Activated CD4-positive, CD25-positive, alpha-beta regulatory T cell treated with anti-CD3 and anti-CD28 coated beads, Interleukin-2, amount 50 U/mL, for 16 hours (primary cell): ENCODE measurements at places on chromosomes 6 and 20.
A peak's percentile ranks its signal among the peaks of the same experiment; 100 is the strongest.

DNA sequence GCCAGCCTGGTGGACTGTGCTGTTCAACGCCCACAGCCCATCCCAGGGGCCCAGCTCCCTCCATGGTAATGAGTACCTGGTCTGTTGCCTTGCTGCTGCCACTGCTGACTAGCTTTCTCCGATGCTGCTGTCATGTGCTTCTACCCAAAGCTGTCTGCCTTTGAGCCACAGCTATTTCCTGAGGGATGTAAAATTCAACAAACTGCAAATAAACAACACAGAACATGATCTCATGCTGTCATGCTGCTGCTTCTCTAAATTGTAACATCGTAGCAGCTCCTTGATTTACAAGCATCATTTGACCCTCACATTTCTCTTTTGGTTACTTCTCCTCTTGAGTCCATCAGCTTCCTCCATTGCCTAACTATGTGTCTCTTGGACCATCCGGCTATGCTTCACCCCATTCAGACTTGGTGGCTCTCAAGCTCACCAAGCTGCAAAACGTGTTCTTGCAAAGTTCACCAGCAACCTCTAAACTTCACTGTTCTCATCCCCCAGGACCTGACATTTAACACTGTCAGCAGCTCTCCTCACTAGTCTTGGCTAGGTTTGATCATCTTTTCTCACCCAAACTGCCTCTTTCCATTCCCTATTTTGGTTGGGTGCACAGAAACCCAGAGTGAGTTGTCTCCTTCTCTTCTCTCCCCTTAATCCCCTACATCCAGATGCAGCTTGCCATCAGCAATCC lies 54.6 kb downstream of the FYN start:
- no peak for DNase-seq

- DNase-seq, result no peak
These were observed 290.3 kb upstream of the STXBP5 start for GRCh38 chr6:146913842-146914488.

DNA sequence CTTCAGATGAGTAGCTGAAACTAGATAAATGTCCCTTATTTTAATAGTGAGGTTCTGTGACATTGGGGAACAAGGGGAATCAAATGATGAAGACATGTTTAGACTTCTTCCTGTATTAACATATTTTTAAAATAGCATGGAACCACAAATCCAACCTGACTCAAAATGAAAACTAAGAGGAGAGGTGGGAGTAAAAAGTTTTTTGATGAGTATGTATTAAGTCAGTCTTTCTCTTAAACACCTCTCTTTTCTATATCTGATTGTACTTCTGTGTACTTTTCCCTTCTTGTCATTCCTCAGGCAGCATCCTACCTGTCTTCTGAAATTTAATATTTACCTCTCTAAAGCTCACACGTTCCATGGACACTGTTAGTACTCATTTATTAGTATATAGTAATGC lies 8.7 kb upstream of the SDHAF4 start:
- DNase-seq, result no peak

DNA sequence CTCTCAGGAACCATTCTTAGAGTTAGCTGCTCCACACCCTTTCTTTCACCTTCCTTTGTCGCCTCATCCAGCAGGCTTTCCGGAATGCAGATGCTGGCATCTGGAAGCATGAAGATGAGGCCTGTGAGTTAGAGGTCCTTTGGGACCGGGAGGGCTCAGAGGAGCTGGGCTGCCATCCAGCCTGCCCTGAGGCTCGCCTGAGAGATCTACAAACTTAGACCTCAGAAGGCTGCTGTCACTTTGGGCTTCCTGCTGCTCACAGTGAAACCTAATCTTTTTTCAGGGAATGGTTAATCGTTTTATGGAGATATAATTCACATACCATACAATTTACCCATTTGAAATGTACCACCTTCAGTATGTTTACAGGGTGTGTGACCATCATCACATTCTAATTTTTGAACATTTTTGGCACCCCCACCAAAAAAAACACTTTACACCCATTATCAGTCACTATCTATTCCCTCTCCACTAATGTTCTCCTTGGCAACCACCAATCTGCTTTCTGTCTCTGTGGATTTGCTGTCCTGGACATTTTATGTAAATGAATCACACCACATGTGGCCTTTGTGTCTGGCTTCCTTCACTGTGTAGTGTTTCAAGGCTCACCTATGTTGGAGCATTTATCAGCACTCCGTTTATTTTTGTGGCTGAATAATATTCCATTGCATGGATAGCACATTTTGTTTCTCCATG lies 20.0 kb upstream of the MPC1 start:
- DNase-seq, result no peak

GRCh38 chr6:117555262-117555849 lies 47.0 kb downstream of the GOPC start:
- DNase-seq, result no peak

DNA sequence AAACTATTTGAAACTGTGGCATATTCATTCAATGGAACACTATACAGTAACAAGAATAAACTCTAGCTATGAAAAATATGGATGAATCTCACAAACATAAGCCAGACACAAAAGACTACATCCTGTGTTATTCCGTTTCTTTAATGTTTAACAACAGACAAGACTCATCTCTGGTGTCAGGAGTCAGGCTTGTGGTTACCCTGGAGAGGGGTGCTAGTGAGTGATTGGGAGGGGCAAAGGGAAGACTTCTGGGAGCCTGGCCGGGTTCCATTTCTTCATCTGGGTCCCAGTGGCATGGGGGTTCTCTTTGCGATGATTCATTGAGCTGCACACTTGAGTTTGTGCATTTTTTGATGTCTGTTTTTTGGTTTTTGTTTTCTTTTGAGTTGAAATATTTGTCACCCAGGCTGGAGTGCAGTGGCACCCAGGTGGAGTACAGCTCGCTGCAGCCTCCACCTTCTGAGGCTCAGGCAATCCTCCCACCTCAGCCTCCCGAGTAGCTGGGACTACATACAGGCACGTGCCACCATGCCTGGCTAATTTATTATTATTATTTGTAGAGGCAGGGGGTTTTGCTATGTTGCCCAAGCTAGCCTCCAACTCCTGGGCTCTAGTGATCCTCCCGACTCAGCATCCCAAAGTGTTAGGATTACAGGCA lies 21.2 kb upstream of the TTPAL start:
- no peak for DNase-seq

- DNase-seq, result no peak
These were observed 35.5 kb upstream of the TBXT start for GRCh38 chr6:166203003-166203640.

- no peak for DNase-seq
These were observed 1.5 kb downstream of the SALL4 start for GRCh38 chr20:51800872-51801121.

GRCh38 chr20:38726804-38727606 lies 2.7 kb downstream of the SLC32A1 start:
- peak; percentile 28 for DNase-seq

GRCh38 chr6:14807130-14807529 lies 438.7 kb upstream of the JARID2 start:
- no peak for DNase-seq

- DNase-seq, result no peak
These were observed 59.0 kb upstream of the ZNF184 start for GRCh38 chr6:27531772-27532459.

DNA sequence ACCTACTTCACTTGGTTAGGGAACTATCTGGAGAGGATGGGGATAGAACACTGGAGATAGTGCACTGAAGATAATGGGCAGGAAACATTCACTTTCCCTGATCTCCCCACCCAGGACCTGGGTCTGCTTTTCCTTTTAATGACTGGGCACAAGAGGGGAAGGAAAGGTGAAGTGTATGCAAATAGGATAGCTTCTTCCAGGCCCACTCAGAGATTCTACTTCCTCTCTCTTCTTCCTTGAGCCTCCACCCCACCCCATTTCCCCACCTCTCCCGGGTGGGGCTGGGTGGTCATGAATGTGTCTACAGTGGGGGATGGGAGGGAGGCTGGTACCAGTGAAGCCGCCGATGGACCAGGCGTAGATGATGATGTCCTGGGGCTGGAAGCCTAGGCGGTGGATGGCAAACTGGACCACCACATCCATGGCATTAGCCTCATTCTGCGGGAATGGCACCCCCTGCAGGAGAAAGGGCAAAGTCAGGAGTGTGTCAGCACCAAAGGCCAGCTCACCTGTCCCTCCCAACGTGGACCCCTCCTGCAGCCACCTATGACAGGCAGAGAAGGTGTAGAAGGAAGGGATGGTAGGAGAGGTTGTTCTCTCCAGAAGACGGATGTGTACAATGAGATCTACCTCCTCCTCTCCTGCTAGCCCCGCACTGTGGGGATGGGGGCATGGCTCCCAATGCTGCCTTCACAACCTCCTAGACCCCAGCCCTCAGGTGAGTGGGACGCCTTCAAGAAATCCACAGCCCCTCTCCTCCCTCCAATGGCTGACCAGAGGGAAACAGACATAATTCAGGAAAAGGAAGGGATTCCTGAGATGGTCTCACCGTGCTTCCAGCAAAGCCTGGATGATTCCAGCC lies 8.6 kb upstream of the LY6G5C start:
- no peak for DNase-seq

DNA sequence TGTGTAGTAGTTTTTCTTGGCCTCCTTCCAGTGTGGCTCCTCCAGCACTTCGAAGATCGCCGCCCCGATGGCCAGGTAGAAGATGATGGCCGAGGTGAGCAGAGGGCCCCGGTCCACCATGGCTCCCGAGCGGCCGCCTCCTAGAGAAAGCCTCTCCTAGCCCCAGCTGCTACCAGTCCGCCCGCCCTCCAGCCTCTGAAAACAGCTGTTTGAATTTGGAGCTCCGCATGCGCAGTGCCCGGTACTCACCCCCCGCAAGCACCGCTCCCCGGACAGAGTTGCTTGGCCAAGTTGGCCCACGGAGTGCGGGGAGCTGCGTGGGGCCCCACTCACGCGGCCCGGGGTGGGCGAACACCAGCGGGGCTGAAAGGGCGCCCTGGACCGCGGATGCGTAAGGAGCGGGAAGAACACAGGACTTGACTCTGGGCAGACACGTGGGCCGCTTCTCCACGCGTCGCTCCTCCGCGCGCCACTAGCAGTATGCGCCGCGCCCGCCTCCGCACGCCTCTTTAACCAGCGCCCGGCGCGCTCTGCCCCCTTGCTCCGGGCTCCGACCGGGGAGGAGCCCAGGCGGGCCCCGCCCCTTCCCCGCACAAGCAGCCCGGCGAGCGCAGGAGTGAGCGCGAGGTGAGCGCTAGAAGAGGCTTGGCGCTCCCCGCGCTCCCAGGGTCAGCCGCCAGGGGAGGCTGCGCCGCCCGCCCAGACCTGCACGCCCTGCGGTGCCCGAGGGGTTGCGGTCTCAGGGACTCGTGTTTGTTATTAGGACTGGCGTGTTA lies at the start of gene KCNK5:
Gene KCNK5, minus strand, starts transcription at position 484 of the 776 bp plus-strand sequence. Its CDS starts 364 bp downstream, at position 120.
- peak; percentile 28 for DNase-seq

DNA sequence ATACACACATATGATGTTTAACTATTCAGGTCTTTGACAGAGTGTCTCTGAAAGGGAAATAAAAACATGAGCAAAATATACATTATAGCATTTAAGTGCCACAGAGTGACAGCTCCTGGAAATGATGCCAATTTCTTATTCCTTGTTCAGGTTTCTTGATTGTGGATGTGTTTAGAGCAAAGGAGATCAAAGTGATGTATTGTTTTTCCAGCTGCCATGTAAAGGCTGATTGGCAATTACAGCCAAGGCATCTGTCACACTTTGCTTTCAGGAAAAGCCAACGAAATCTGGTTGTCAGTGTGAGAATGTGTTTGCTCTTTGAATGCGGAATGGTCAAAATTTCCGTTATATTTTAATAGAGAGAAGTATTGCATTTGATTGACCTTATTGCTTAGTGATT lies 347.8 kb upstream of the FLRT3 start:
- no peak for DNase-seq

DNA sequence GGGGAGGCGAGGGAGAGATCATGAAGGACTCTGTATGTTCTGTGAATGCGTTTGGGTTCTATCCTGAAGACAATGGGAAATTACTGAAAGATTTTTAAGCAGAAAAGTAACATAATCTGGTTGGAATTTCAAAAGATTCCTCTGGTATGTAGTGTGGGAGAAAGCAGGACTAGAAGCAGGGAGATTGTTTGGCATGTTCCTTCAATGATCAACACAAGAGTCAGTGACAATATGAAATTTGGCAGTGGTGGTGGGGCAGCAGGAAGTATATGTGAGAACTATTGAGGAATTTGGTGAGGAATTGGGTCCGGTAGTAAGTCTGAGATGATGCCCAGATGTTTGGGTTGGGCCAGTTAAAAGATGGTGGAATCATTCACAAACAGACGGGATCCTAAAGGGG lies 348.7 kb downstream of the CD83 start:
- DNase-seq, result no peak

- DNase-seq, result no peak
These were observed 56.8 kb upstream of the PHIP start for GRCh38 chr6:79134699-79135474.

GRCh38 chr20:49669601-49670189 lies 44.0 kb downstream of the B4GALT5 start:
- DNase-seq, result no peak

- DNase-seq, result no peak
These were observed 10.5 kb upstream of the OGFRL1 start for GRCh38 chr6:71277926-71278600.

GRCh38 chr6:17423026-17423425 lies 29.6 kb downstream of the CAP2 start:
- no peak for DNase-seq

GRCh38 chr20:13101706-13102105 lies 92.9 kb downstream of the SPTLC3 start:
- DNase-seq, result no peak

DNA sequence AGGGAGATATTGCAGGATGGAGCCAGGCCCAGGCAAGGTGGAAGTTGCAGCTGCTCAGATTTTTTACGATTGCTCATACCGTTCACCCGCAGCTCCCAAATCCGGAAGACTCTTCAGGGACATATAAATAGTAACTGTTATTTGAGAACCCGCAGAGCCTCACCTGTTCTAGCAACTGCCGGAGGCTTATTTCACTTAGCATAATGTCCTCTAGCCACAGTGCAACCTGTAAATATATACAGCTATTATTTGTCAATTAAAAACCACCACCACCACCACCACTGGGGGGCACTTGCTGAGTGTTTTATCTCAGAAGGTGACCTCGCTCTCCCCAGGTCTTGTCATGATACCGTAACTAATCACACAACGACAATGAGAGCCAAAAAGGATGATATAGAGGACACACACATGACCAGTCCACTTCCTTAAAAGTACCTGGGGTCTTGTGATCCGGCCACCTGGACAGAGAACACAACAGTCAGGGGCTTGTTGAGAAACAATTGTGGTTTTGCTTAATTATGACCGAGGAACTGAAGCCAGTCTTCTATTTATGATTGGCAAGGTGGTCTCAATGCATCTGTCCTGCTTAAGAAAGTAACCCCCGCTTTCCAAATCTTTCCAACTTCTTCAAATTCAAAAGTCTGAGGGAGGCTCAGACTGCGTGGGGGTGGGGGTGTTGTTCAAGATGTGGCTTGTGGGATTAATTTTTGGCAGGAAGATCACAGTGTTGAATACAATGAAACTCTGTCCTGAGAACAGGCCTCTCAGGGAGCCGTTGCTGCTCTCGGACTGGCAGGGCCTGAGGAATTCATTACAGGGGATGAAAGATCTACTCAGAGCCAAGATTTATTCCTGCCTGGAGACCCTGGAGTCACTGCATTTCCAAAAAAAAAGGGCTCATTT lies 107.7 kb upstream of the PRND start:
- peak; percentile 42 for DNase-seq

GRCh38 chr6:132937466-132937906 lies 123.1 kb downstream of the RPS12 start:
- DNase-seq, result no peak

- no peak for DNase-seq
These were observed 8.6 kb upstream of the TUBB2B start for GRCh38 chr6:3236005-3236404.
